ENCODE measurements at places on chromosomes 7 and 10. TPM values are rescaled to one million over a fixed set of nuclear protein-coding genes. Genes with fewer than 3 reads are reported as not detected.

The ACTA2 gene
- total RNA-seq = 162 TPM

The MYPN gene
- 196 TPM for total RNA-seq

The ACHE gene
- total RNA-seq = 2.1 TPM

The NODAL gene
- 0.38 TPM for total RNA-seq

The CYP3A5 gene
- total RNA-seq = 0.13 TPM

All from cardiac septum (tissue), 1 donor.